ENCODE measurements at places on chromosomes 7 and 10.

DNA sequence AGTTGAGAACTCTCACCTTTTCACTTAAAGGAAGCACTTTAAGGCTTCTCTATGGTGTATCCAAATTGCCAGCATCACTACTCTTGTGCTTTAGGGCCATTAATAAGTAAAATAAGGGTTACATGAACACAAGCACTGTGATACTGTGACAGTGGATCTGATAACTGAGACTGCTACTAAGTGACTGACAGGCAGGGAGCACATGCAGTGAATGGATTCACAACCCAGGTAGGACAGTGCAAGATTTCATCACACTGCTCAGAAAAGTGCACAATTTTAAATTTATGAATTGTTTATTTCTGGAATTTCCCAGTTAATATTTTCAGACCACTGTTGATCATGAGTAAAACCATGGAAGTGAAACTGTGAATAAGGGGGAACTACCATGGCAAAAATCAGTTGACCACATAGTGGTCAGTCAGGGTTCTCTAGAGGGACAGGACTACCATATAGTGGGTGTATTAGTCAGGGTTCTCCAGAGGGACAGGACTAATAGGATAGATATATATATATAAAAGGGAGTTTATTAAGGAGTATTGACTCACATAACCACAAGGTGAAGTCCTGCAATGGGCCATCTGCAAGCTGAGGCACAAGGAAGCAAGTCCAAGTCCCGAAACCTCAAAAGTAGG lies 20.9 kb upstream of the CYP51A1 start:
- DNase-seq, result no peak

- DNase-seq, result no peak
Measured at GRCh38 chr10:1203704-1204103, 147.5 kb downstream of the WDR37 start.

DNA sequence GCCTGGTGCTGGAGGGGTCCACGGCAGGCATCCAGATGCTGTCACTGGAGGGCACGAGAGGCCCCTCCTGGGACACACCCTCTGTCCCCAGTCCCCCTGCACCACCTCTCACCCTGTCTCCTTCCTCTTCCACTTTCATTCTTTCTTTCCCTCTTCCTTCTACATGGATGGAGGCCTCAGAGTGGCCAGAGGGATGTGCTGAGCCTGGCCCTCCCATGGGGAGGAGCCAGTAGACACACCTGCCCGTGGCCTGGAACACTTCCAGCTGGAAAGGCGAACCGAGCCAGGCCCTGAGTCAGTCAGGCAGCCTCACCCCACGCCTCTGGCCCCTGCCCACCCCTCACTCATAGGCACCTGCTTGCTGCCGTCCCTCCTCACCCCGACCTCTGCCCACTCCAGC lies 55.9 kb upstream of the MXI1 start:
- no peak for DNase-seq

- DNase-seq, result no peak
Measured at GRCh38 chr7:122597277-122597676, 101.6 kb downstream of the RNF133 start.

- DNase-seq, result no peak
Measured at GRCh38 chr10:35356725-35357092, 20.4 kb downstream of the CCNY start.

Data from GM03348 (cell line).